ENCODE measurements at places on chromosomes 2 and 18.

GRCh38 chr2:201203916-201204654 is 21.1 kb downstream of the CASP10 start:
- no peak for DNase-seq

DNA sequence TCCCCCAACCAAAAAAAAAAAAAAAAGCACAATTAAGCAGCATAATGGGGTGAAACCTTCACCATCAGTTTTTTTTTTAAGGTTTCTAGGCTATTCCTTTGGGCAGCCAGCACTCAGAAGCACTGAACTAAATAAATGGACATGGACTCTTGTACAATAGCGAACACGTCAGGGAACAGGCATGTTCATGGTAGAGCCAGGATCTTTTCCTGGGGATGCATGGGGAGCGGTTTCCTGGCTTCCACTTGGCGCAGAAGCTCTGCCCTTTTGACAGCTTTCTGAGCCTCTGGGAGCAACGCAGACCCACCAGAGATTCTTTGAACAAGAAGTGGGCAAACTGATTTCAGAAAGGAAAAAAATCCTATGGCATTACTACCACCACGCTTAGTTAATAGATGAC is 35.0 kb downstream of the ALPK2 start:
- no peak for DNase-seq

- DNase-seq, result no peak
These were observed 103.6 kb downstream of the TRIP12 start for GRCh38 chr2:229818230-229818629.

- DNase-seq, result no peak
These were observed 107.6 kb downstream of the TRIB2 start for GRCh38 chr2:12824351-12824777.

GRCh38 chr2:19829672-19830071 is 72.1 kb downstream of the TTC32 start:
- no peak for DNase-seq

DNA sequence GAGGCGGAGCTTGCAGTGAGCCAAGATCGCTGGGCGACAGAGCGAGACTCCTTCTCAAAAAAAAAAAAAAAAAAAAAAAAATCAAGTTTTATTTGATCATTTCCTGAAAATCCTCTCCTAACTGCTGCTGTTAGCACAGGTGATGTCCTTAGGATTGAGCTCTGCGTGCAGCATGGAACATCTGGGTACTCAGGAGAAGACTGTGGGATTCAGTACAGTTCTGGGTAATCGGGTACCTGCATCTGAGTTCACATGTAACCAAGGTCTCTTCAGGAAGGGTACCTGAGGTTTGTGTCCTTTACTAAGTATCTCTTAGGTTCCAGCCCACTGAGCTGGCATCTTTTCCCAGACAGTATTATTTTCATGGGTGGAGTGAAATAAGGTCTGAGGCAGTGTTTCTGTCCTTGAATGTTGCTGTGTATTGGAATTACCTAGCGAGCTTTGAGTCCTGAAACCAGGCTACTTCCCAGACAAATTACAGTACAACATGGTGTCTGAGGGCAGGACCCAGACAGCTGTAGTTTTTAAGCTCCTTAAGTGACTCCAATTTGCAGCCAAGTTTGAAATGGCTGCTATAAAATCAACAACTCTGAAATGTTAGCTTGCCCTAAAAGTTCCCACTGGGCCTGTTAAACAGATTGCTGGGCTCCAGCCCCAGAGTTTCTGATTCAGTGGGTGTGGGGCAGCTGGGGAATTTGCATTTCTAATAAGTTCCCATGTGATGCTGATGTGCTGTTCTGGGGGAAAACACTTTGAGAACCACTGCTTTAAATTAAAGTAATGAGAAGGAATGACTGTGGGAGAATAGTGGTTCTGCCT is 120.5 kb downstream of the PMAIP1 start:
- no peak for DNase-seq

- DNase-seq, result no peak
These were observed at the start of gene SP9 for GRCh38 chr2:174334781-174335251. Gene SP9, plus strand, starts transcription at chr2:174334954. Its CDS starts 139 bp downstream, at chr2:174335093.

GRCh38 chr18:48119204-48119603 is 188.7 kb upstream of the SMAD2 start:
- no peak for DNase-seq

DNA sequence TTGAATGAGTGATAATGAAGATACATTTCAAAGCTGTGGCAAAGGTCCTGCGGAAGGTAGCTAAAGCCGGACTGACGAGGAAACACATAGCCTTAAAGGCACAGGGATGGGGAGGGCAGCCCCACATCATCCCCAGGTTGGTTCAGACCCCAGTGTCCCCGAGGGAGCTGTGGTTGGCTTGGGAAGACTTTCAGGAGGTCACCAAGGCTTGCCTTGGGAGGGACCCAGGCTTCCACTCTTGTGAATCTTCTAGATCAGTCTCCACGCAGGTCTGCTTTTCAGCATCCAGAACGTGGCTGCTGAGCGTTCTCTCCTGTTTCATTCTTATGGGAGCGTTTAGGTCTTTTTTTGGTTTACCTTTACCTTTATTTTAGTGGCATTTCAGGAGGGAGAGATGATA is 16.8 kb downstream of the KIF1A start:
- DNase-seq, result no peak

DNA sequence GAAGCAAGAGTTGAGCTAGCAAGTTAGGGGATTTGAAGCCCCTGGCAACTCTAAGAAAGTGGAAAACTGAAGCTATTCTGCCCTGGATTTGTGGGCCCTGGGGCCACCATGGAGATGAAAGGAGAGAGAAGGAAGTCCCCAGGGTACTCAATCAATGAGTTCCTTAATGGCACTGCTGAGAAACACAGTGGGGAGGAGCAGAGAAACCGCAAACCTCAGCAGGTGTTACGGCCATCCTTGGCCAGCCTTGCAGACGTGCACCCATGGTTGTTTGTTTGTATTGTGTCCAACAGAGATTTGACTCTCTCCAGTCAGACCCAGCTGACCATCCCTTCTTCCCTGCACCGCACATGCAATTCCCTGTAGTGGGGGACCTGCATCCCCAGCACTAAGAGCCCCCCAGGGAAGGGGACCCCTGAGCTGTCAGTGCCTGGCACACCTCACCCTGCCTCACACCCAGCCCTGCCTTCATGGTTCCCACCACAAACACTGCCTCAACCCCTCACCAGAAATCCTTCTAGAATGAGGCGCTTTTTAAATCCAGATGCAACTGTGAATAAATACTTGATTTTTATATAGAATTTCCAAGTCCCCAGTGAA is 255.3 kb downstream of the SH3BP4 start:
- DNase-seq, result no peak

DNA sequence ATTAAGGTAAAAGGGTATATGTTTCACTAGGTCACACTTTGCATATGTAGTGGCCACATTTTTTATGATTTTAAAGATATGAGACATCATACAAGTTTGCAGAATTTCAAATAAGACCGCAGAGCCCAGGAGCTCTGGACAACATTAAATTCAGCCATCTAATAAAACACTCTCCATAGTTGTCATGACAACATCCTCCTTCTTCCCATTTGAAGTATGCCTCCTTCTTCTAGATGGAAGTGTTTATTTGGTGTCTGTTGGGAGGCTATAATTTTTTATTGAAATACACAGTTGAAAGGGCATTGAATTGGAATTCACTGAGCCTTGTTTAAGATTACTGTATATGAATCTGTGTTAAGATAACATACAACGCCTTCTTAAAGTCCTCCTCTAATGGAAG is 467.3 kb downstream of the CMPK2 start:
- DNase-seq, result no peak

GRCh38 chr2:172775319-172775718 is 39.7 kb downstream of the RAPGEF4 start:
- DNase-seq, result no peak

DNA sequence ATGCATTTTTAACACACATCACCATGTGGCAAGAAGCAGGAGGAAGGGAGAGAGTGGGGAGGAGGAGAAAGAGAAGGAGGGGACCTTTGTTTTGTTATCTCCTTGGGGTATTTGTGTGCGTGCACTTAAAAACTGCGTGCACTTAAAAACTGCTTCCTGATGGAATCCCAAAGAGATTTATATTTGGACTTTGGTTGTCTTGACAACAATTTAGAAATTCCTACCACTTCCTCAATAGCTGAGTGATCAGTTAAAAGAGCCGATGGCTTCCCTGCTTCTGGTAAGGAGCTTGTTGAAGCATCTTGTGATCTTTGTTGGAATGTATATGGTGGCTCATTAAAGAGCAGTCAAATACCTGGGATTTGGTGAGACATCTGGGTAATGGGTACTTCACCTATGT is 4.5 kb downstream of the RAB31 start:
- DNase-seq, result no peak

- no peak for DNase-seq
These were observed 21.0 kb upstream of the HES6 start for GRCh38 chr2:238260883-238261282.

DNA sequence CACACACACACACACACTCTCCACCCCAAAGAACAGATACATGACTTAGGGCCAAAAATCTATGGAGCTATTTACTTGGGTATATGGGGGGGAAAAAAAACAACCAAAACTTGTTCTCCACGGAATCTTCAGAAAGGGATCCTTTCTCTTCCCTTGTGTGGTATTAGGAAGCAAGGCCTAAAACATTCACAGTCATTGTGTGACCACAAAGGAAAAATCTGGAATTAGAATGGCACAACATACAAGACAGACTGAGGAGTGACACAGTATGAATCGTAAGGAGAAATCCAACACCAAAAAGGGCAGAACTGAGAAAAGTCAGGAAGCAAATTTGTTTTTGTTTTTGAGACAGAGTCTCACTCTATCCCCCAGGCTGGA is 70.3 kb downstream of the ASXL2 start:
- peak; percentile 64 for DNase-seq

GRCh38 chr2:107645586-107645985 is 181.1 kb upstream of the RGPD4 start:
- DNase-seq, result no peak

DNA sequence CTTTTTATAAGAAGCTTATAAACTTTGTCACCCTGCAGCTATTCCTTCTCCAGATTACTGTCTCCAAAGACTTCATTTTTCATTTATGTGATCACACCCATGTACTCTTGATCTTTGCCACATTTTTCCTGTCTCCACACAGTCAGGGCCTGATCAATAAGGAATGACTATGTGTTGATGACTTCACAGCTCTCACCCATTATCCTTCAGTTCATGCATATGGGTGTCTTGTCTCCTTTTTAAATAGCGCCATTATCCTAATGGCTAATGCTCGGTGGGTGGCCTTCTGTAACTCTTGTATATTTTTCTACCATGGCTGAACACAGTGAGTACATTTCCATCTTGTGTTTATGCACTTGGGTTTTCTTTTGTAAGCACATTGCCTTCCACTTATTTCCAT is 335.7 kb upstream of the NRP2 start:
- no peak for DNase-seq

DNA sequence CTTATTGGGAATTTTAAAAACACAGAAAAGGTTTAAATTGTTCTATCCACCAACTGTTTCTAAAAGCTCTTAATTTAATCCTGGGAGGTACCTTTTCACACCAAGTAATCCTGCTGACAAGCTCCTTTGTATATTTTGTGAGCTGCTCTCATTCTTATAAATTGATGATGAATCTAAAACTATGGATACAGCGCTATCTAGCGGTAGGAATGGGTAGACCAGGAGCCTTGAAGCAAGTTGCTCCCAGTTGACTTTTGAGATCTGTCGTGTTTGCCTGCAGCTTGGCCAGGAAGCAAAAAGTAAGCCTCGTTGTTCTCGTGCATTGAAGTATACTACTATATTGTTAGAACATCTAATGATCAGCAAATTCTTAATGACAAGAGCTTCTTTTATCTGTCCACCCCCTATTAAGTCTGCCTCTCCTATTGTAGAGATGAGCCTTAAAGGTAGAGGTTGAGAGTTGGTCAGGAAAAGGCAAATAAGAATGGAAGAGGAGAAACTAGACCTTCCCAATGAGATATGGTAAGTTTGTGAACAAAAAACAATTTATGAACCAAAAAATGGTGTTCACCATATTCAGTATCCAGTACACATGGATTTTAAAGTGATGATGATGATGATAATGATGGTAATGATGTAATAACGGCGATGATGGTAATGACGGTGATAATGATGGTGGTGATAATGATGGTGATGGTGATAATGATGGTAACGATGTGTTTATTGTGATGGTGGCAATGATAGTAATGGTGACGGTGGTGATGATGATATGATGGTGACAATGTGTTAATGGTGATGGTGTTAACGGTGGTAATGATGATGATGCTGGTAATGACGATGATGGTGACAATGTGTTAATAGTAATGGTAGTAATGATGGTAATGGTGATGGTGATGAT is 212.1 kb upstream of the NCKAP5 start:
- peak; percentile 87 for DNase-seq

DNA sequence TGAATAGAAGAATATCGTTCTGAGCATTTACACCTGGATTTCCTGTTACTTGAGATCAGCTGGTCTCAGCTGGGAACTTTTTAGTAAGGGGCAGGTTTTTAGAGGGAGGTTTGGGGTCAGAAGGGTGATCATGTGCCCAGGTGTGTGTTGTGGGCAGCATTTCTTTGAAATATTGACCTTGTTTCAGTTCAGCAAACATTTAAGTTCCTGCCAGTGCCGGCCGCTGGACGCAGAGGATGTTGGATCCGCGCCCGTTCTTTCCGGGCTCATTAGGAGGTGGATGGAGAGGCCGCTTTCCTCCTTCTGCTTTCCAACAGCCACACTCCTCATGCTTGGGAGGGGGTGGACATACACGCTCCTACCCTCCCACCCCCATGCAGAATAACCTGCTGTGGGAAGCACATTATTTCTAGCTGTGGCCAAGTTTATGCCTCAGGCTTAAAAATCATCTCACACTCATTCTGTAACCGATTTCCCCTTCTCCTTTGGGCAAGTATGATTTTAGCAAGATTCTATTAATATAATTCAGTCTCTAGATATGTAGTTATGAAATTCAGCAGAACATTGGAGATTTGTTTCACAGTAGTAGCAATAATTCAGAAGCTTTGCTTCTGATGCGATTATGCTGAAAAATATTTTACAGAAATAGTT is 131.4 kb downstream of the ZNF236 start:
- no peak for DNase-seq

DNA sequence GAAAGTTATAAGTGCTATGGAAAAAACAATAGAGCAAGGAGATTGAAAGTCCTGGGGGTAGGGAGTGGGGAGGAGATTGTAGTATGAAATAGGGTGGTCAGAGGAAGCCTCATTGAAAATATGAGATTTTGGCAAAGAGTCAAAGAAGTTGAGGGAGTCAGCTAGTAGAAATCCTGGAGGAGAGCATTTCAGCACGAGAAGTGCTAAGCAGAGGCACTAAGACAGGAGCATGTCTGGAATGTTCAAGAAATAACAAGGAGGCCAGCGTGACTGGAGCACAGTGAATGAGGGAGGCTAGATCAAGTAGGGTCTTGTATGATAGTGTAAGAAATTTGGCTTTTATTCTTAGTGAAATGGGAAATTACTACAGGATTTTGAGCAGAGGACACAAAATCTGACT is 2.1 kb upstream of the TSPYL6 start:
- no peak for DNase-seq

- peak; percentile 32 for DNase-seq
These were observed at the start of gene C1GALT1C1L for GRCh38 chr2:43676322-43677050. Gene C1GALT1C1L, minus strand, starts transcription at chr2:43676429. Its CDS starts 107 bp downstream, at chr2:43676322.

All from SK-MEL-5 (cell line).